SK-MEL-5 (cell line): ENCODE measurements at places on chromosomes 11 and 22.

GRCh38 chr11:64598106-64598796 lies 7.2 kb downstream of the SLC22A12 start:
- no peak for DNase-seq

- no peak for DNase-seq
Observed at GRCh38 chr11:38950867-38951266, 2352.8 kb upstream of the RAG2 start.

DNA sequence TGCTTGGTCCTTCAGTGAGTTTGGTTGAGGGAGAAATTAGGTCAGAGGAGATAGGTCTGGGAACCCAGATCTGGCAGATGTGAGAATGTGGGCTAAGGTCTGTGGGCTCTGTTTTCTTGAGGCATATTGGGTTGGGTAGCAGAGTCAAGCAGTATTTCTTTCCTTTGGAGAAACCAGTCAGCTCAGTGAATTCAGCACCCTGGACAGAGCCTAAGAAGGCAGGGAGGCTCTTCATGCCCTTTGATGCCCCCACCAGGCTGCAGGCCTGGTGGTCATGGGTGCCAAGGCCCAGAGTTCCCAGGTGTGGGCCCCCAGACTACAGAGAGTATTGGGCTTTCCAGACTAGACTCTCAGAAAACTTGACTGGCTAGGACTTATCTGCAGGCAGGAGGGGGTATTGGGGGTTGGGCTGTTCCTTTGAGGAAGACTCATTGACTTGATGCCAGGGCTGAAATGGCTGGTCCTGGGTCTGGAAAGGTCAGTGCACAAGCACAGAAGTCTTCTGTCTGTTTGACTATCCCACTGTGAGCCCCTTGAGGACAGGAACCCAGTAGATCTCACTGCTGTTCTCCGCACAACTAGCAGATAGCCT lies 45.3 kb upstream of the NECTIN1 start:
- no peak for DNase-seq

GRCh38 chr11:83187465-83187864 lies 6.0 kb upstream of the ANKRD42 start:
- DNase-seq, result no peak

GRCh38 chr11:56764976-56765375 lies 16.5 kb upstream of the OR9G4 start:
- no peak for DNase-seq

- peak; percentile 76 for DNase-seq
Observed at GRCh38 chr11:66421492-66422205, 814 bp downstream of the NPAS4 start.

DNA sequence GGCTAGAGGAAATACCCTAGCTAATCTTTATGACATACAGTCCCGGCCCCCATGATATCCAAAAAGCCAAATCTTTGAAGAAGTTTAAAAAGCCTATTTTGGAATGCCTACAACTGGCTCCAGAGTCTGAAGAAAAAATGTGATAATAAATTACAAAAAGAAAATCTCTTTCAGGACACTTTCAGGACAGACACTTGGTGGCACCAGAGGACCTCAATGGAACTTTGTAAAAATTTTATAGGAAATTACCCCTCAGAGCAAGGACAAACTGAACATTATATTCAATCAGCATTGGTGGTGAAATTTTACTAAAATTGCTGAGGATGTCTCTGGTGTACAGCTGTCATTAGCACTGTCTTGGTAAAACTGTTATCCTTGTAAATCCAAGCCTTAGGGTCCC lies 81.0 kb downstream of the CCDC73 start:
- DNase-seq, result peak; percentile 23

DNA sequence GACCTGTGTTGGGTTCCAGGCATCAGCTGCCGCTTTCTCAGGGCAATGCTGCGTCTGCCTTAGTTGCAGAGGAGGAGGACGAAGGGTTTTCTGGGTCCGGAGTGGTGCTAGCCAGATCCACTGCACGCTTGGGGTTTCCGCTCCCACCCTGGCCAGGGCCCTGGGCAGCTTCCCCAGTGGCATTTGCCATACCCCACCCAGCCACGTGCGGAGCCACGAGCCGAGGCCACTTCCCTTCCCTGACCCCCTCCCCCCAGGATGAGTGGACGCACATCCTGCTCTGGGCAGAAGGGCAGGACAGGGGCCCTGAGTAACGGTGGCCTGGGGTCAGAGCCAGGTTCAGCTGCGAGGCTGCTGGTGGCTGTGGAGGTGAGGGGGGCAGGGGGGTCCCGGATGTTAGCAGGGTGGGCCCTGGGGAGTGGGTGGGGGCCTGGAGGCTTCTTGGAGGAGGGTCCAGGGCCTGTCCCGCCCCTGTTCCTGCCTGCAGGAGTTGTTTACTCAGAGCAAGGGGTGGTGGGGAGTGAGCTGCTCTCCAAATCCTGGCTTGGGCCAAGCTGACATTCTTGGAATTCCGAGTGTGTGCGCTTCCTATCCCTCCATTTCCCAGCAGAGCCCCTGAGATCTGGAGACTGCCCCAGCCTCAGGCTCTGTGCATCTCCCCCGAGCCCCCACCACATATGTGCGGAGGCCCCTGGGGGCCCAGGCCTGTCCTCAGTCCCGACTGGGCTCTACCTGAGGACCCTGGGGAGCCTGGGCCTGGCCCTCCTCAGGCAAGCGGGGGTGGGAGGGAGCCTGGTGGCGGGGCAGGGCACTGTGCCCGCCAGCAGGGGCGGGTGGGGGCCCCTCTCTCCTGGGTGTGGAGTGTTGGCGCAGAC lies 1.4 kb downstream of the TSPAN4 start:
- DNase-seq, result peak; percentile 79

GRCh38 chr11:96014217-96014616 lies 90.3 kb upstream of the MTMR2 start:
- peak; percentile 2 for DNase-seq

- DNase-seq, result no peak
Observed at GRCh38 chr11:117068303-117068860, 29.8 kb downstream of the SIK3 start.

DNA sequence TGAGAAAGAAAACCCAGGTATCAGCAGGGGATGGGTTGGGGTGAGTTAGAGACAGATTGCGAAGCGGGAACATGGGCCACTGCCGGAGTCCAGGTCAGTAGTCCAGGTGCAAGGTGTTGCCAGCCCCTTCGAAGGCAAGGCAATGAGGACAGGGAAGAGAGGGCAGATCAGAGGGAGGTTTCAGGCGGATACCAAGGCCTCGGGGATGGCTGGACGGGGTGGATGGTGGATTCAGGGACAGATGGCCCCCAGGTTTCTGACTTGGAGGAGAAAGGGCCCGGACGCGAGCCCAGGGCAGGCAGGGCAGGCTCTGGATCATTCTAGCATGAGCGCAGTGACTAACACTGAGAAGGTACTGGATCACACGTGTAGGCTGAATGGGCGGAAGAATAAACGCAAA lies 25.4 kb upstream of the IGSF9B start:
- no peak for DNase-seq

DNA sequence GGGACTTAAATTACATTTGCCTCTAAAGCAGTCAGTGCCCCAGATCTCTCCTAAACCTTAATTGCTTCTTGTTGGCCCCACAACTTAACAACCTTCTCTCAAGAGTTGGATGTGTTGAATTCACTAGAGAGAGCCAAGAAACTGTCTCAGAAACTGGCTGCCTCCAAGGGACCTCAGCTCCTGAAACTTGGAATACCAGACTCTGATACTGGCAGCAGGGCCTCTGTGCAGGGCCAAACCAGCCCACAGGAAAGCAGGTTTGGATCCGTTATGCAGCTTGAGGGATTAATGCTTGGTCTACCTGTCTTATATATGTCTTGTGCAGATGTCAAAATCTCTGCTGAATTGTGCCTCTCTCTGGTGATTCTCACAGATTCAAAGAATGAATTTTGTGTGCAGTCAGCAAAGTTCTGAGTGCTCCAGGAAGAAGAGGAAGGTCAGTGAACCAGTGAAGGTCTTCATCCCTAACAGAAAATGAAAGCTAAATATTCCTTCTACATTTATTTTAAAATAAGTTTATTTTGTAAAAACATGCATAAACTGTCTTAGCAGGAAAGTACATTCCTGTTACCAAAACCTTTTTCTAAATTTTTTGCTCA lies 70.8 kb downstream of the LIF start:
- no peak for DNase-seq

- DNase-seq, result no peak
Observed at GRCh38 chr11:70063555-70063954, 14.6 kb upstream of the ANO1 start.

GRCh38 chr11:124535552-124536232 lies 7.8 kb downstream of the OR8B12 start:
- DNase-seq, result no peak

DNA sequence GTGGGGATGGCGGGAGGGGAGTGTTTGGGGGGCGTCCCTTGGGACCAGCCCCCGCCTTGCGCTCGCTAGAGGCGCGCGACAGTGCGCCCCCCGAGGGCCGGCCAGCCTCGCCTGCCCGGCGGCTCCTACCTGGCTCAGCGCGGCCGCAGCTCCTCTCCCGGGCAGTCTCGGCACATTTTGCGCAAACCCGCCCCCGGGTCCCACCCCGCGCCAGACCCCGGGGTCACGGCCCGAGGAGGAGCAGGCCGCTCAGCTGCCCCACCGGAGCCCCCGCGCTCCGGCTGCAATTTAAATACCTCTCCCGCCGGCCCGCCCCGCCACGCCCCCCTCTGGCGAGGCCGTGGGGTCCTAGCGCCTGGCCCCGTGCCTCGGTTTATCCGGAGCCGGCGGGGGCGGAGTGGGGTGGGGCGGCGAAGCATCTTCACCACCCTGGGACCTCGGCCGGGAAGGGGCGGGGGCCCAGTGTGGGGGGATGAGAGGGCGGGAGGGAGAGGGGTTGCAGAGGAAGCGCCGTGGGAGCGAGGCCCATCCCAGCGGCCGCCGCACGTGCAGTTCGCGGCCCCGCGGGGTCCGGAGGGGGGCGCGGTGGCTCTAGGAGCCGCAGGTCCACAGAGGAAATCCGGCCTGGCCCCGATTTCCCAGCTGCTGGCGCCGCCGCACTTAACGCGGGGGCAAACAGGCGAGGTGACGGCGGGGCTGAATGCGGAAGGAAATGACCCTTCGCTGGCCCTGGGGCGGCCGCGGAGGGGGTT lies at the start of gene LRRC32:
Gene LRRC32, minus strand, starts transcription at position 263 of the 752 bp plus-strand sequence. CDS start 4,793 bp downstream, outside the sequence.
- DNase-seq, result no peak

GRCh38 chr11:132803436-132803835 lies 728.9 kb downstream of the OPCML start:
- DNase-seq, result no peak

- no peak for DNase-seq
Observed at GRCh38 chr11:128506999-128507611, 80.3 kb downstream of the ETS1 start.

DNA sequence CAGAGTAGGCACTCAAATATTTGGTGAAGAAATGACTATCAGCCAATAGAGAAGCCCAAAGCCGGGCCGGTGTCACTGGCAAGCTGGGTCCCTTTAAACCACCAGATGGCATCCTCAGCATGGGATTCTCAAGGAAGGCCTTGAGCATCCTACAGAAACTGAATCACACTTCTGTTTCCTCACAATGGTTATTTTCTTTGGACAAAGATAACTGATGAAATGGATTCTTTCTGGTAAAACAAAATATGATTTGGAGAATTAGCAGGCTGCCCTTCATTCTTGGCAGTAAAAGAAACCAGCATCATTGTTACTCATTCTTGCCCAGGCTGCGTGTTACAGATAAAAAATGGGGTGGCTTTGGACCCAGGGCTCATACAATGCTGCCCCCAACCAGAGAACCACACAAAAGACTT lies 30.3 kb upstream of the ASPHD2 start:
- peak; percentile 88 for DNase-seq

DNA sequence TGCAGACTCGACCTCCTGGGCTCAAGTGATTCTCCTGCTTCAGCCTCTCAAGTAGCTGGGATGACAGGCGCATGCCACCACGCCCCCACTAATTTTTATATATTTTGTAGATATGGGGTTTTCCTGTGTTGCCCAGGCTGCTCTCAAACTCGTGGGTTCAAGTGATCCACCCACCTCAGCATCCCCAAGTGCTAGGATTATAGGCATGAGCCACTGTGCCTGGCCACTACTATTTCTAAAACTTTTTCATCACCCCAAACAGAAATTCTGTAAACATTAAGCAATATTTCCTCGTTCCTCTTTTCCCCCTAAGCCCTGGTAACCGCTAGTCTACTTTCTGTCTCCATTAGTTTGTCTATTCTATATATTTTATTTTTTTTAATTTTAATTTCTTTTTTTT lies 9.0 kb upstream of the ATG16L2 start:
- DNase-seq, result no peak

- DNase-seq, result no peak
Observed at GRCh38 chr11:38547462-38547861, 1949.4 kb upstream of the RAG2 start.

DNA sequence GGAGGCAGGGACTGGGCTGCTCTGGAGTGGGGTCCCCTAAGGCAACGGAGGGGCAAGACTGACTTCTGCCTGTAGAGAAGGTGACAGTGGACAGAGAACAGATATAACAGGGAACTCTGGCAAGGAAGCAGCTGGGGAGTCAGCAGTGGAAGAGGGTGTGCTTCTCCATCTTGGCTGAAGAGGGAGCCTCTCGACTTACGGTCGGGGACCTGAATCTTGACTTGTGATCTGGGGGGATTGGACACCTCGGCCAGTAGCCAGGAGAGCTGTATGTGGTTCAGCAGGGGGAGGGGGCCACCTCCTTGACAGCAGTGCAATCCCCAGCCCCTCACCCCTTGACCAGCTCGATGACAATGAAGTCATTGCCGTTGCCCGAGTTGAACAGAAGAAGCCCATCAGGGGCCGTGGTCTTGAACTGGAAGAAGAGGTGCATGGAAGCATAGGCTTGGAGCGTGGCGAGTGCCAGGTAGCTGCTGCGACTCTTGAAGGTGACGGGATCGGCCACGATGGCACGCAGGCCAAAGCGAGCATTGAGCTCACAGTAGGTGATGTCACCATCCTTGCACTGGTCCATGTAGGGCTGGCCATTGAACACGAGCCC lies 60.0 kb downstream of the SLC22A12 start:
- peak; percentile 52 for DNase-seq

GRCh38 chr11:14021738-14022137 lies 59.2 kb downstream of the SPON1 start:
- no peak for DNase-seq

- no peak for DNase-seq
Observed at GRCh38 chr11:70582886-70583641, 184.7 kb downstream of the CTTN start.

DNA sequence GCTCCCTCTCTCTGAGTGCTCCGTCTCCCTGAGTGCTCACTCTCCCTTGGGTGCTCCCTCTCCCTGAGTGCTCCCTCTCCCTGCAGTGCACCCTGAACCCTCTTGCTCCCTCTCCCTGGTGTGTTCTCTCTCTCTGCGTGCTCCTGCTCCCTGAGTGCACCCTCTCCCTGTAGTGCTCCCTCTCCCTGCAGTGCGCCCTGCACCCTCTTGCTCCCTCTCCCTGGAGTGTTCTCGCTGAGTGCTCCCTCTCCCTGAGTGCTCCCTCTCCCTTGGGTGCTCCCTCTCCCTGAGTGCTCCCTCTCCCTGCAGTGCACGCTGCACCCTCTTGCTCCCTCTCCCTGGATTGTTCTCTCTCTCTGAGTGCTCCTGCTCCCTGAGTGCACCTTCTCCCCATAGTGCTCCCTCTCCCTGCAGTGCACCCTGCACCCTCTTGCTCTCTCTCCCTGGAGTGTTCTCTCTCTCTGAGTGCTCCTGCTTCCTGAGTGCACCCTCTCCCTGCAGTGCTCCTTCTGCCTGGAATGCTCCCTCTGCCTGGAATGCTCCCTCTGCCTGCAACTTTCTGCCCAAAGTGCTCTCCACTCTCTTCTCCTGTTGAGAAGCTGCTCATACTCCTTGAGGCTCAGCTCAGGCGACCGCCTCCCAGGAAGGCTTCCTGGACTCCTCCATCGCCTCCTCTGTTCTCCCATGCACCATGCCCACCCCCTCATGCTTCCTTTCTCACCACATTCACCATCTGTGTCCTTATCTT lies 48.4 kb upstream of the WNT7B start:
- DNase-seq, result no peak

- DNase-seq, result no peak
Observed at GRCh38 chr22:31652088-31652487, 9.9 kb downstream of the PISD start.

- no peak for DNase-seq
Observed at GRCh38 chr22:21835378-21835777, 32.1 kb downstream of the MAPK1 start.
